Ascending aorta (tissue), 2 donors: ENCODE measurements at places on chromosomes 2 and 18.

DNA sequence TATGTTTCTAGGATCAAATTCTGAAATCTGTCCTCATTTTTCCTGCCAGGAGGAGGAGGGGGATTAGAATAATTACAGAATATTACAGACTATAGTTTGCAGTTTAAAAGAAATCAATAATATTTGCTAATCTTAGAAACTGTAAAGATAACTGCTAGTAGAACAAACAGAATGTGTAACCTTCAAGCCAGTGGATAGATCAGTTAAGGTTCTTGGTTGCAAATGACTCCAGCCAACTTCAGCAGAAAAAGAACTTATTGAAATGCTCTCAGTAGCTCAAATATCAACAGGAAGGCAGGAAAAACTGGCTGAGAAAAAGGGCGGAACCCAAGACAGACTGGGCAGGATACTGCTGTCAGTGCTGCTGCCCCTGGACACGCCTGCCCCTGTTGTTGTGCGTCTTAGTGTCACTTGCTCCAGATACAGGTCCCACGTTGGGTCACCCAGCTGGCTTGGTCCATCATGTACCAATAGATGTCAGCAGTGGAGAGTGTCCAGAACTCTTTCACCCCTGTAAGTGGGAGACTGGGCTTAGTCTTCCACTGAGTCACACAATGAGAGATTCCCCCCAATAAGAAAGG lies 10.2 kb downstream of the NMUR1 start:
- H3K36me3 ChIP-seq: no peaks in the 10 kb centered on the region
- no peak for DNase-seq
- H3K27ac ChIP-seq: no peak overlapping the region
- no peaks in the 10 kb centered on the region for H3K4me1 ChIP-seq

DNA sequence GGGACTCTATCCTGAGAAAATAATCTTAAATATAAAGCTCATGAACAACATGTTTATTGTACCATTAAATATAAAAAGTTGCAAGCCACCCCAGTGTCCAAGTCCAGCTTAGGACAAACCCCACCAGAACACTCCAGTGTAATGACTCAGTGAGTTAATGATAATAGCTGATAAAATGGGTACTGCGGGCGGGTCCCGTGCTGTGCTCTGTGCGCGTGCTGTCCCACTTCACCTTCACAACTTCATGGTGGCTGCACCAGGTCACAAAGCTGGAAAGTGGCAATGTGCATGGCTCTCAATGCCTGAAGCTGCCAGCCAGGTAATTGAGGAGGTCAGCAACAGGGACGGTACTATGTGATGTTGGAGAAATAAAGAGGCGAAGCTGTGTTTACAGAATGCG lies 18.6 kb downstream of the DGKD start:
- H3K36me3 ChIP-seq: peaks cover 5% of the 10 kb centered on the region
- no peaks in the 10 kb centered on the region for H3K27me3 ChIP-seq
- H3K4me1 ChIP-seq: peaks cover 14% of the 10 kb centered on the region
- no peak overlapping the region for H3K4me3 ChIP-seq
- peak; percentile 24 for DNase-seq

DNA sequence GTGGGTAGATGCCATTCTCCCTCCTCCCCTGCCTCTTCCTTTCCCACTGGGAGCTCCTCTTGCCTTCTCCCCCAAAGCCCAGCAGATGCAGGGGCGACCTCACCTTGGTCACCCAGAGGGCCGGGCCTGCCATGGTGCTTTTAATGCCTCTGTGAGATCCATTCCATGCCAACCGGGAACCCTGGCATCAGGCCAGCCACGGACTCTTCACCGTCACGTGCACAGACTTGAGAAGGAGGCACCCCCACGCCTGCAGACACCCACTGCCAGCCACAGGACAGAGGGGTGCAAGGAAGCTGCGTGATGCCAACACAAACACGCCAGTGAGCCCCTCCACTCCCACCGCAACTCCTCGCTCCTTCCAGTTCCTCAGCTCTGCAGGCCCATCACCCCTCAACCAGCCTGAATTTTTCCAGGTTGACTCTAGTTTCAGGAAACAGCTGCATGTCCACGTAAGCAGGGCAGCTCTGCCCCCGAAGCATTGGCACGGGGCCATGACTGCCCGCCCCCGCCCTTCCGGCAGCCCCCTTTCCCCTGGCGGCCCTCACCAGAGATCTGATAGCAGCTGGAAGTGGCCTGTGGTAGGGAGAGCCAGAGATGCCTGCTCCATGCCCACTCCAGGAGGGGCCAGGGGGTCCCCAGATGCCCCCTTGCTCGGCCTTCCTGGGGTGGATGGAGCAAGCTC lies 50.8 kb downstream of the DNMT3A start:
- DNase-seq: no peak
- H3K4me3 ChIP-seq: no peak overlapping the region
- no peaks in the 10 kb centered on the region for H3K36me3 ChIP-seq

GRCh38 chr18:10205151-10205550 lies 249.3 kb upstream of the APCDD1 start:
- H3K4me3 ChIP-seq: no peak overlapping the region
- DNase-seq: no peak
- no peaks in the 10 kb centered on the region for H3K4me1 ChIP-seq
- no peak overlapping the region for H3K27ac ChIP-seq
- no peaks in the 10 kb centered on the region for H3K36me3 ChIP-seq
- H3K27me3 ChIP-seq: no peaks in the 10 kb centered on the region

DNA sequence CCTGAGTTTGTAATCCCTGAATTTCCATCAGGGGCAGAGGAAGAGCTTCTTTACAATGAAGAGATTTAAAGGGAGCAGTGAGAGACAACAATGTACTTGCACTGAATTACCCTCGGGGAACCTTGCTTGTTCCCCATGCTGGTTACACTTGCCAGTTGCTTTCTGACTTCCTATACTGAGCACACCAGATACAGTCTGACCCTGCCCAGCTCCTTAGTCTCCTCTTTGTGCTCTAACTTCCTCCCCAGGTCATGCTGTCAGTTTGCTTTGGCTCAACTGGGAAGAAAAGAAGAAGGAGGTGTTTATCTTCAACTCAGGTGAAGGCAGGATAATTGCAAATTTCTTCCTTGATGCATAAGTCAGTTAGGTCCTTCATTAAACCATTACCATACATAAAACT lies 658.4 kb downstream of the NYAP2 start:
- no peak overlapping the region for H3K27ac ChIP-seq
- no peaks in the 10 kb centered on the region for H3K4me1 ChIP-seq
- H3K4me3 ChIP-seq: no peak overlapping the region
- no peak for DNase-seq
- no peaks in the 10 kb centered on the region for H3K27me3 ChIP-seq

DNA sequence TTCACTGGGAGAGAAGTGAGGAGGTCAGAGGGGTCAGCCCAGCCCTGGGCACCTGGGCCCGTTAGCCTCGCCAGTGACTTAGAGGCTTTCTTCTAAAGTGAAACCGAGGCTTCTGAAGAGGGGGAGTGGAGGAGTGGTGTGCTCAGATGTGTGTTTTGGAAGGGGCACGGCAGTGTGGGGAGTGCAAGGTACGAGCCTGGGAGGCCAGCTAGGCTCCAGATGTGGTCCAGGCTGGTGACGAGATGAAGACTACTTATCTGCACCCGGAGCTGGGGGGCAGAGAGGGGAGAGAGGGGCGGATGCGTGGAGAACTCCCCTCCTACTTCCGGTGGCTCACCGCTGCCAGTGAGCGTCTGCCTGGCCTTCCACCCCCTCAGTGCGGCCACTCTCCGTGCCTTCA lies 371.3 kb upstream of the HS6ST1 start:
- no peak overlapping the region for H3K27ac ChIP-seq
- DNase-seq: no peak
- no peaks in the 10 kb centered on the region for H3K27me3 ChIP-seq
- no peak overlapping the region for H3K4me3 ChIP-seq

DNA sequence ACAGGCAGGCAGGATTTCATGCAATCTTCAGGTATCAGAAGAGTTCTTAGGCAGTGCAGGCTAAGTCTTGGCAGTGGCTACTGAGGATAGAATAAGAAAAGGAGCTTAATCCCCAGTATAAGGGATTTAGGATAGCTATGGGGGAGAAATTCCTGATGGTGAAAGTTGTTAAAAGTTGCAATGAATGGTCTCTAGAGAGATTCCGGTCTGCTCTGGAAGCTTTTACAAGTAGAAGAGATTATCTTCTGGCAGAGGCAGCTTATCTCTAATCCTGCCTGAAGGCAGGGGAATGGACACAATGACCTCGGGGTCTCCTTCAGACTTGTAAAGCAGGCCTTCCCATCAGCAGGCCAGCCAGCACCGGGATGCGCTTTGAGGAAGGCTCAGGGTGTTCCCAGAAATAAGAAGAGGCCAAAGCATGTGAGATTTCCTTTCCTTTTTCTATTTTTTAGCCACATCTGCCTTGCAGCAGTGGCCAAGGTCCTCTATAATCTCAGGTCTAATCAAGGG lies 253.9 kb upstream of the KLHL29 start:
- DNase-seq: no peak
- H3K27ac ChIP-seq: no peak overlapping the region
- no peak overlapping the region for H3K4me3 ChIP-seq
- no peaks in the 10 kb centered on the region for H3K36me3 ChIP-seq
- peaks cover 9% of the 10 kb centered on the region for H3K4me1 ChIP-seq

DNA sequence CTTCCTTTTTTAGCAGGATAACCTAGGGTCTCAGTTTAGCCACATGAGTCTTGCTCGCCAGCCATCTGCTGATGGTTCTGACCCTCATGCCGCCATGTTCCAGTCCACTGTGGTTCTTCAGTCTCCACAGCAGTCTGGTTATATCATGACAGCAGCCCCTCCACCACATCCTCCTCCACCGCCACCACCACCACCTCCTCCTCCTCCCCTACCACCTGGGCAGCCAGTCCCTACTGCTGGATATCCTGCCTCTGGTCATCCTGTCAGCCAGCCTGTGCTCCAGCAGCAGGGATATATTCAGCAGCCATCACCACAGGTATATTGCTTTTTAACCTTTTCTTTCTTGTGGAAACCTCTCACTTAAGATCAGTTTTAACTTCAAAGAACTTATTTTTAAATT lies 89.9 kb upstream of the UBXN4 start:
- H3K36me3 ChIP-seq: peaks cover 23% of the 10 kb centered on the region
- DNase-seq: no peak
- no peak overlapping the region for H3K27ac ChIP-seq
- no peaks in the 10 kb centered on the region for H3K4me1 ChIP-seq
- H3K4me3 ChIP-seq: no peak overlapping the region

DNA sequence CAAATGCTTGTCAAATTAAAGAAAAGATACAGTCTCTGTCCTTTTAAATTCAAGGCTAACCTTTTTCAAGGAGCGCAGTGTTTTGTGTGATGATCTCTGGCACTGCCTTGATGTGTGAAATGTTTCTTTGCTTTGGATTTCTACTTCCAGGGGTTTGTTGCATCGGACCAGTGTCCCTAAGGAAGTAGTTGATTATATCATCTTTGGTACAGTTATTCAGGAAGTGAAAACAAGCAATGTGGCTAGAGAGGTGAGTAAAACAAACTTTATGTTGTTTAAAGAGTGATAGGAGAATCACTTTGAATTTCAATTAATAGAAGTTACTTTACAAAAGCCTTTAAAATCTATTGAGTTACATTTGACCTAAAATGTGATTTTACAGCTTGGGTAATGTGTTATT lies 28.8 kb downstream of the HADHB start:
- peak overlapping the region; percentile 68 for H3K27ac ChIP-seq
- H3K4me3 ChIP-seq: no peak overlapping the region
- no peak for DNase-seq
- H3K36me3 ChIP-seq: peaks cover 22% of the 10 kb centered on the region
- H3K27me3 ChIP-seq: no peaks in the 10 kb centered on the region
- no peaks in the 10 kb centered on the region for H3K4me1 ChIP-seq

- H3K27me3 ChIP-seq: no peaks in the 10 kb centered on the region
- H3K4me3 ChIP-seq: no peak overlapping the region
- no peak overlapping the region for H3K27ac ChIP-seq
- no peaks in the 10 kb centered on the region for H3K36me3 ChIP-seq
- H3K4me1 ChIP-seq: no peaks in the 10 kb centered on the region
These were observed 79.8 kb downstream of the ASB1 start for GRCh38 chr2:238506371-238507068.

GRCh38 chr18:3652380-3653262 lies 202.6 kb downstream of the TGIF1 start:
- H3K36me3 ChIP-seq: no peaks in the 10 kb centered on the region
- peak overlapping the region; percentile 77 for H3K27ac ChIP-seq
- no peaks in the 10 kb centered on the region for H3K27me3 ChIP-seq

DNA sequence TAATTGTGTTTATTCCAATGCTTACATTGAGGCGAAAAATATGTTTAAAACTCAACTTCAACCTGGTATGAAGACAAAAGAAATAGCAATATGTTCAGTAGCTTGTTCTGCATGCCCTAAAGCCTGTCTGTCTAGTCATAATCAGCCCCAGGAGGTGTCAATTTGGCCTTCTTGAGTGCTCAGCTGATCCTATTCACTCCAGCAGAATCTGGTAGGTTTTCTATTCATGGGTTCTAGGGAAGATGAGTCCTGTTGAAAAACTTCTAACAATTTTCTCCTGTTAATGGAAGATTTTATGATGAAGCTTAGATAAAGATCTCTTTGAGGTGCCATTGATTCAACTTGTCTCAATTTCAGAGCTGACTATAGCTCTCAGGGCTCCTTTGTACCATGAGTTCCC lies 402.0 kb upstream of the UBE2E3 start:
- H3K4me3 ChIP-seq: no peak overlapping the region
- H3K27me3 ChIP-seq: no peaks in the 10 kb centered on the region
- no peaks in the 10 kb centered on the region for H3K36me3 ChIP-seq
- H3K27ac ChIP-seq: no peak overlapping the region
- H3K4me1 ChIP-seq: no peaks in the 10 kb centered on the region

GRCh38 chr2:214031566-214031965 lies 379.3 kb upstream of the VWC2L start:
- H3K4me3 ChIP-seq: no peak overlapping the region
- no peak for DNase-seq
- no peaks in the 10 kb centered on the region for H3K27me3 ChIP-seq
- no peak overlapping the region for H3K27ac ChIP-seq
- H3K4me1 ChIP-seq: no peaks in the 10 kb centered on the region

DNA sequence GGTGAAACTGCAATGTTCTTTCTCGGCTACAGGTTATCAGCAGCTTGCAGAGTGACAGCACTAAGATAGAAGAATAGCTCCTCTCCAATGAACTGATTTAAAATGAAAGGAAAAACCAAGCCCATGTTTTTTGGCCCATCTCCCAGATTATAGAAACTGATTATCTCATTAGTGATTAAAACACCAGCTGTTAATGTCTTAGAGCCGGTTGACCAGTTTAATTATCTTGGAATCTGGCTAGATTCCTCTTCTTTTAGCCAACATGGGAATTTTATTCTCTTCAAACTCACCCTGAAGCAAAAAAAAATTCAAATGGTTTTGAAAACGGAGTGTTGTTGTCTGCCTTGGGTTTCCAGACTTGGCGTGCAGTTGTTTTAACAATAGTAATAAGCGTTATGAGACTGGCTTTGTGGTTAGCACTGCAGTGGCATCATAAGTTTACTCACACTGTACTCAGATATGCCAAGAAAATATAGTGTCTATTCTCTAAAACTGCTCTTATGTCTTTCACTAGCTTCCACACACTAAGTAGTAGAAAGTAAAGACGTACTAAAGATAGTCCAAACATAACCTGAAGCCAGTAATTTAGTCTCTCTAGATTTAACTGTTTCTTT lies 665.3 kb downstream of the STK39 start:
- no peak for DNase-seq
- no peak overlapping the region for H3K27ac ChIP-seq
- no peaks in the 10 kb centered on the region for H3K4me1 ChIP-seq
- H3K36me3 ChIP-seq: no peaks in the 10 kb centered on the region
- no peaks in the 10 kb centered on the region for H3K27me3 ChIP-seq
